Activated CD4-positive, alpha-beta T cell treated with anti-CD3 and anti-CD28 coated beads for 1 hour (primary cell): ENCODE measurements at places on chromosomes 4 and X.

GRCh38 chrX:17024886-17025285 is 78.4 kb downstream of the REPS2 start:
- DNase-seq: no peak

DNA sequence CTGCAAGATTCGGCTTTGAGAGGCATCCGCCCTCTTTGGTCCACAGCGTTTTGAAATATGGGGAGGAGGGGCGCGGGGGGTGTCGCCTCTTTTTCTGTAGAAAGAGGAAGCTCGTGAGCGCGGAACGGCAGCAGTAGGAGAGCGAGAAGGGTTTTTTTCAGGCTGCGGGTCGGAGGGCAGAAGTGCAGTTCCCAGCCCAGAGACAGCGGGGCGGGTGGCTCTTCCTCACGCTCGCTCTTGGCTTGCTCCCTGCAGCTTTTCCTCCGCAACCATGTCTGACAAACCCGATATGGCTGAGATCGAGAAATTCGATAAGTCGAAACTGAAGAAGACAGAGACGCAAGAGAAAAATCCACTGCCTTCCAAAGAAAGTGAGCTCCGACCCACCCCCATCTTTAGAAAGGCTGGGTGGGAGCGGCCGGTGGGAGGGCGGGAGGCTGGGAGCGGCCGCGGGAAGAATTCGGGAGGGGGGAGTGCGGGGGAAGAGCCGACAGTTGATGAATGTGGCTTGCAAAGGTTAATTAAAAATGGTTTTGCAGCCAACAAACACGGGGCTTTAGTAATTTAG is 1.2 kb downstream of the TMSB4X start:
- no peak for DNase-seq

GRCh38 chr4:124803026-124803425 is 90.5 kb upstream of the ANKRD50 start:
- no peak for DNase-seq

DNA sequence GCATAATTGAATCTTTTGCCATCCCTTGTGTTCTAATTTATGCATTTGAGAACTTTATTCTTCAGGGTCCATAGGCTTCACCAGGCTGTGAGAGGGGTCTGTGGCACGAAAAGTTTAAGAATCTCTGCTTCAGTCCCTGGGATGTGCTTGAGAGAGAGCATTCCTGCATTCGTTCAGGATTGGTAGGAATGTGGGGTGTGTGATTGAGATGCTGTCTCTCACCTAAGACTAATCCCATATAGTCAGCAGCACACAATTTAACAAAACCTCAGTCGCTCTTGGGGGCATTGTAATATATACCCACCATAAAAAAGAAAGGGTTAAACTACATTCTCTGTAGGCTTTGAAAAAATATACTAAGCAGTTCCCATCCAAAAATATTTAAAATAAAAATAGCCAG is 41.7 kb downstream of the PTTG2 start:
- no peak for DNase-seq

- no peak for DNase-seq
Observed at GRCh38 chr4:8280876-8281440, 11.4 kb downstream of the HTRA3 start.

- no peak for DNase-seq
Observed at GRCh38 chr4:10690185-10690907, 5.8 kb upstream of the CLNK start.

GRCh38 chr4:70734168-70734954 is 12.6 kb downstream of the RUFY3 start:
- DNase-seq: no peak

DNA sequence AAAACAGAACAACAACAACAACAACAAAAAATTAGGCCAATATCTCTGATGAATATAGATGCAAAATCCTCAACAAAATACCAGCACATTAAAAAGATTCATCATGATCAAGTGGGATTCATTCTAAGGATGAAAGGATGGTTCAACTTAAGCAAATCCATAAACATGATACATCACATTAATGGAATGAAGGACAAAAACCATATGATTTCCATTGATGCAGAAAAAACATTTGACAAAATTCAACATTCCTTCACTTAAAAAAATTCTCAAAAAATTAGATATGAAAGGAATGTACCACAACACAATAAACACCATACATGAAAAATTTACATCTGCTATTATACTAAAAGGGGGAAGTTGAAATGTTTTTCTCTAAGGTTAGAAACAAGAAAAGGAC is 103.3 kb downstream of the IL15 start:
- no peak for DNase-seq

- no peak for DNase-seq
Observed at GRCh38 chr4:184294606-184295133, 77.0 kb upstream of the ENPP6 start.

DNA sequence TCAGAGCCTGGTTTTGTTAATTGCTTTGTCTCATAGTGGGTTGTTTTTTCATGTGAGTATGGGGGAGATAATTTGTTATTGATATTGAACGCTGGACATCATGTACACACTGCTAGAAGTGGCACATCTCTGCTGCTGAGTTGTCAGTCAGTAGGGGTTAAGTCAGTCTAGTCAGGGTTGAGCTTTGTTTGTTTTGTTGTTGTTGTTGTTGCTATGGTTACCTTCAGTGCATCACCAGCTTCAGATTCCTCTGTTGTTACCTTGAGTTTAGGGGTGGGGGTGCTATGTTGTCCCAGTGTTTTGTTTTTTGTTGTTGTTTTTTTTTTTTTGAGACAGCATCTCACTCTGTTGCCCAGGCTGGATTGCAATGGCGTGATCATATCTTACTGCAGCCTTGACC is 9.9 kb downstream of the YIPF6 start:
- DNase-seq: no peak

DNA sequence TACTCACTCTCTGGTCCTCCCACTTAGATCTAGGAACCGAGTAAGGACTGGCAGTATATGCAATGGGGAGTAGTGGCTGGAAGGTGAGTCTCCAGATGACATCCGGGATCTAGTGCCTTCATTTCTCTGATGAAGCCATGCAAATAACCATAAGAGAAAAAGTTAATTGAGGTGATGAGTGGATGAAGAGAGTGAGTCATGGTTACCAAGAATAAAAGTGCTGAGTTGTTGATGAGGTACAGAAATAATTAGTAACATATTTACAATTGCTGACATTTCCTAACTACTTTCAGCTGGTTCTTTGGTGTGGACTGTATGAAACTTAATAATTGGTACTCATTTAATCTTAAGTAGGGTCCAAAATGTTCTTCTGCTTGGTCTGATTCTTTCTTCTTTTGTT is 146.7 kb upstream of the PITX2 start:
- no peak for DNase-seq

DNA sequence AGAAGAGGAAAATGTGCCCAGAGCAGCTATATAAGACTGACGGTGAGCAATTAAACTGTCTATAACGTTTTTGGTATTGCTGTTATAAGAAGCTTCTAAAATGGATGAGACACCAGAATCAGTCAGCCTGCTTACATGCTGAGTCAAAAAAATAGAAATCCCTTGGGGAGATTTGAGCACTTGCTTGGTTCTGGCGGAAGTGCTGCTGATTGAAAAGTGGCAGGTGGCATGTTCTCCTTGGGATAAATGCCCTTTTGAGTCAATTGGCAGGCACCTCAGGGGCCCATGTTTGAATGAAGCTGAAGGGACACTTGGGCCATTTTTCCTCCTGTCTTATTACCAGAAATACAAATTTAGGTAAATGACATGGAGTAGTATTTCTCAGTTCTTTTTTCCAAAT is 148.7 kb downstream of the PTCHD1 start:
- no peak for DNase-seq

GRCh38 chrX:153778684-153779101 is 2.1 kb upstream of the SRPK3 start:
- DNase-seq: no peak

DNA sequence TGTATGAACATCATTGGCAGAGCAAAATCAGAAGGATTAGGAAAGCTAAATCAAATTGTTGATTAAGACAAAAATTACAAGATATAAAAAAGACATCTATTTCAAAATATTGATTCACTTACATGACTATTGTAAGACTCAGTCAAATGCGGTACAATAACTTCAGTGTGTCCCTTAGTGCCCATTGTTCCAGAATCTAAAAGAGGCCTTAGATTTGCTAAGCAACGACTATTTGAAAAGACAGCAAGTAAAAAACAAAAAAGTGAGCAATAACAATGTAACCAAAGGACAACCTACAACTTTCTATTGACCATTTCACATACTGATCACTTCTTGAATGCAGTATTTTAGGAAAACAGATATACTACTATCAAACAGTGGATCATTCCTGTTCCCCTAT is 65.6 kb downstream of the UBA6 start:
- no peak for DNase-seq

- DNase-seq: no peak
Observed at GRCh38 chr4:25103418-25103817, 56.8 kb downstream of the SEPSECS start.

DNA sequence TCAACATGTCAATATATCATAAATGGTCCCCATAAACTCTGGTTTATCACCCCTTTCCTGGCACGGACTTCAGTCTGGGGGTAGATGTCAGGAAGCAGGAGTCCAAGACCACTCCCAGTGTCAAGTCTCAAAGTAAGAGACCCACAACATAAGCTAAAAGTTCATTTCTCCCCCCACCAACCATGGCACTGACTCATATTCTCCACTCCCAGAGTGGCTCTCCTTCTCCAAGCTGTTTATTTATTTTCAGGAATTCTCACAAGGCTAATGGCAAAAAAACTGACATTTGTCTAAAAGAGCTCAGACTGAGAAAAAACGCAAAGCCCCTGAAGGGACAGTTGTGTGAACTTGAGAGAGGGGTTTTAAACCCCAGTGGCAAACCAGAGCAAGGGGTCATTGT is 217.0 kb downstream of the RAB28 start:
- DNase-seq: no peak

- DNase-seq: no peak
Observed at GRCh38 chr4:84825701-84826341, 140.7 kb downstream of the WDFY3 start.

- no peak for DNase-seq
Observed at GRCh38 chr4:41232406-41232805, 18.1 kb upstream of the APBB2 start.

- DNase-seq: no peak
Observed at GRCh38 chr4:176561368-176561767, 231.4 kb downstream of the VEGFC start.

DNA sequence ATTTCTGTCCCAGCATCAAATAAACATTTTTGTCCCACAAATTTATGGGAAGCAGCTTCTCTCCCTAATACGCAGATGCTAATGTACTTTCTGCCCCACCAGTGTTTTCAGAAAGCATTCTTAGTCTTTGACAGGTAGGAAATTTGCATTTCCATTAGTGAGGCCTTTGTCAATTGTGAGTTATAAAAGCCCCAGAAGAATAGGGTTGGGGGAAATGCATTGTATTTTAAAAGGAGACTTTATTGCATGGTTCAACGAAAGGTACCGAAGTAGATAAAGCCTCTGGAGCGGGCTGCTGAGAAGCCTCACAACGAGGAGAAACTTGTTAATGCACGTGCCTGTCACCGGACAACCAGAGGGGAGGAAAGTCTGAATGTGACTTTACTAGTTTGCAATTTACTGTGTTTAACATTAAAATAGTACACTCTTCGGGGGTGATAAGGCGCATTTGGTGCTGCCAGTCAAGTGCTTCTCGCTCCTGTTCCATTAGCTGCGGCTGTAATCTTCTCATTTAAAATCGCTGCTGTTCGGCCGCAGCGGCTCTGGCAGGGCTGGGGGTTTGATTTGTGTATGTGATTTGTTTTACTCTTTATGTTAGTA is 63.4 kb downstream of the DCTD start:
- no peak for DNase-seq

DNA sequence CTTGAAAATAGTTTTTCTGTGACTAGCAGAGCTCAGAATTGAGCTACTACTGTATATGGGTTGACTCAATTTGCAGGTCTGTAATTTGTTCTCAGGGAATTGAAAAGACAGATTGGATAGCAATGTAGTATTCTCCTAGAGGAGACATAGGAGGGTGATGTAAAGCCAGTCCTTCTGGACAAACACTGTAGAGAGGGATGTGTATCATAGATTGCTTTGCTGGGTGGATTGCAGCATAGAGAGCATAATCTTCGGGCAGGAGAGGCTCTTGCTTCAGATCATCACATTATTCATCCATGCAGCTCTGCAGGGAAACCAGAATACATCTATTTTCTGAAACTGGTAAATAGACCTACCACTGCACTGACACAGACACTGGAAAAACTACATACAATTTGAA is 1110.5 kb downstream of the RAPGEF2 start:
- DNase-seq: no peak

GRCh38 chr4:10163296-10163695 is 46.7 kb upstream of the WDR1 start:
- DNase-seq: no peak

DNA sequence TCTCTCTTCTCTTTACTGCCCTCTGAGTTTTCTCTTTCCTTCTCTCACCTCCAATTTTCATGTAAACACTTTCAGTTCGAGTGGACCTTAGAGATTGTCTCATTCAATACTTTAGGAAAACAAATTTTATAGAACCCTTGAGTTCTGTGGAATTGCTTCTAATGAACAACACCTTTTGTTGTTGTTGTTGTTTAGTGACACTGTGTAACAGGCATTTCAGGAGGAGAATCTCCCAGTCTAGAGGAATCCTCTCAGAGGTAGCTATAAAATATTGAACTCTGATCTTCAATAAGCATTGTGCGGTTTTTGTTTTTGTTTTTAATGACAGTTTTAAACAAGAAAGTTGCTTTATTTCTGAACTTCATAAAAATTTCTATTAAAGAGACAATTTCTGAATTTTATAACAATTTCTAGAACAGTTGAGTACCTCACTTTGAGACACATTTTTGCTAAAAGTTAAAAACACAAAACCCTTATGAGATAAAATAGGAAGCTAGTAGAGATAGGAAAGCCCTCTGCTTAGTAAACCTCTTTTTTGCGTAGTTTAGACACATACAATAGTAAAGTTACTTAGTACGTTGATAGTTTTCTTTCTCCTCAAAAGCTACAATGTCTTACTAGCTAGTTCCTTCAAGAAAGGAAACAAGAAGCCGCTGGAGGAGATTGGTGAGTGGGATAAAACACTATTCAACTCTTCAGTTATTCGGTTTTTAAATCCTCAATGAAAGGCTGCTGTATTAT is 38.8 kb downstream of the CLCN3 start:
- no peak for DNase-seq

DNA sequence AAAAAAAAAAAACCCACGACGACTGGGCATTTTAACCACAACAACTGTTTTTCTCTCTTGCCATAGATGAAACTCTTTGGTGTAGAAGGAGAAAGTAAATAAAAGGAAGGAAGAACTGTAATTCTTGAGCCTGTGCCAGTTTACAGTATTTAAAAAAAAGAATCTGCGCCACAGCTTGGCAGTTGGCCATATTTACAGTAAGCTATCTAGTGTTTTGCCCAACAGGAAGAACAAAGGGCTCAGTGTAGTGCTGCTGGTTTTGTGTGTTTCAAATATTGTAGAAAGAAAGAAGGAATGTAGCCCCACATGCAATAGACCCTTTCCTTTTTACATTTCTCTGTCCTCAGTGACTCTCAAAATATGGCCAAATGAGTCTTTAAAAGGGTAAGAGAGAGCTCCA is 66.1 kb downstream of the NR3C2 start:
- DNase-seq: no peak

GRCh38 chr4:147019091-147019490 is 73.4 kb upstream of the TTC29 start:
- peak; percentile 19 for DNase-seq
